ENCODE measurements at places on chromosomes 7 and 10.

GRCh38 chr7:89607792-89608191 lies 546.5 kb upstream of the STEAP1 start:
- DNase-seq = no peak

DNA sequence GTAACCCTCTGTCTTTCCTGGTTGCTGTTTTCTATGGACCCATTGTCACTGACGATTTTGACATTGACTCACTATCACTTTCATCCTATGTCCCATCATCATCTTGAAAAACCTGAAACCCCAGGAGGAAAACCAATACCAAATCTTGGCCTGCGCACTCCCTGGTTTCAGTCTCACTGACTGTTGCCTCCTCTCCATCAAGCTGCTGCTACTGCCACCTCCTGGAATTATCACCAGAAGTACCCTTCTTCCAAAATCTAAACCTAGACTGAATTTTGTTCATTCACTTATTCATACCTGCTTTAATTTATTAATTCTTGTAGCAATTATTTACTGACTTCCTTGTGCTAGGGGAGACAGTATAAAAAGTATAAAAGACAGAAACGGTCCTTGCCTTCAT lies 44.5 kb upstream of the ACBD5 start:
- no peak for DNase-seq

GRCh38 chr10:102650655-102651454 lies 6.6 kb downstream of the TRIM8 start:
- DNase-seq = no peak

DNA sequence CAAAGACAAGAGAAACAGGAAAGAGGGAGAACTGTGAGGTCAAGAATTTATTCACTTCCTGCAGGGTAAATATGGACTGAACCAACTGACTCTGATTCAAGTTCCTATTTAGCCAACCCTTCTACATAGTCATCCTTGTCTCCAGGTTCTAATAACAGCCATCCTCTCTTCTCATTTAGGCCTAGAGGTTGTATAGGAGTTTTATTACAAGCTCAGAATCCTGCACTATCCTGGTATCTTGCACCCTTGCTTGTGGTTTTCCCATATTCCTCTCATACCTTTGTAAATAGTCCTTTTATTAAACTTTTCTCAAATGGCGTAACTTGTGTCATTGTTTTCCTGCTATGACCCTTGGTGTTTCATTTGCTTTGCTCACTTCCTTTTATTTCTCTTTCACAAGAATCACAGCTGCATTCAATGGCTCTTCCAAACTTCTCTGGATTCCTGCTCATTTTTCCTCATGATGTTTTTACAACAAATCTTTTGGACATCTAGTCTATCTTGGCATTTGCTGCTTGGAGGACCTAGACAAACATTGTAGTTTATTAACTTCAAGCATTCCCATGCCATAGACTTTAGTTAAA lies 12.4 kb upstream of the OR2A5 start:
- no peak for DNase-seq

DNA sequence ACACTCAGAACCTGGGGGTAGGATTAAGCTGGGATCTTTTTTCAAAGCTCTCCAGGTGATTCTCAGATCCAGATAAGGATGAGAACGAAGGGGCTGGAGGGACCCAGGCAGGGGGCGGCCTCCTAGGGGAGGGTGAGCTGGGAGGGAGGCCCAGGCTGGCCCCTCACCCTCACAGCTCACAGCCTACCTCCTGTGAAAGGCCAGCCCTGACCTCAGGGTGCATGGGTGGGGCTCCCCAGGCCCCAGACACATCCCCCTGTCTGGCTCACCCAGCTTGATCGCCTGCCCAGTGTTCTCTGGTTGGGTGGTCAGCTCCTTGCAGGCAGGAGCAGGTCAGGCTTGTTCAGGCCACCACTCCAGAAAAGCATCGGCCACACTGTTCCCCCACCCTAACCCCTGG lies 24.3 kb downstream of the CTBP2 start:
- no peak for DNase-seq

GRCh38 chr7:28871631-28872030 lies 86.5 kb downstream of the TRIL start:
- DNase-seq = no peak
